COR-L47 (cell line): ENCODE measurements at places on chromosomes 11 and 22.

GRCh38 chr11:120904116-120904515 is 119.8 kb upstream of the TBCEL start:
- no peak for DNase-seq

DNA sequence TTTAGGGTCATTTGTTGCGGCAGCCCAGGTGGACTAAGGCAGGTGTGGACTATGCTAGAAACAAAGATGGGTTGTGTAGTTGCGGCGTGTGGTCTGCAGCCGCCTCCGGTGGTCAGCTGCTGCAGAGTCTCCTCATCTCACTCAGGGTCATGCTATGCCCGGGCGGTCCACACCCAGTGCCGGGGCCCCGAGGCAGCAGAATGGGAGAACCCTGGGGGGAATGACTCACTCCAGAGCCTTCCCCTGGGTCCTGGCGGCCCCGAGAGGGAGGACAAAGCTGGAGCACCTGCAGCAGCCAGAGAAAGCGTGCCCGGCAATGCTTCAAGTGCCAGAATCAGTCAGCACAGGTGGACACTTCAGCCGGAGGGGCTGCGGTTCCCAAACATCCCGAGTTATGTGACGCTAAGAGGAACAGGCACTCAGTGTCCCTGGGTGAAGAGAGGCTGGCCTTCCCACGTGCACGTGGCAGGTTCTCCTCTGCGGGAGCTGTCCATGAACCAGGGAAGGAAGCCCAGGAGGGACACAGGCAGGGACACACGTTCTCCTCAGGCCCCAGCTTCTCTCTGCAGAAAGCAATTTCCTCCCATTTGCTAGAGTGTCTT is 289.6 kb upstream of the B3GAT1 start:
- no peak for DNase-seq

- DNase-seq: no peak
Measured at GRCh38 chr22:37017356-37017755, 1.9 kb downstream of the TST start.

GRCh38 chr11:86171627-86172026 is 72.9 kb upstream of the EED start:
- DNase-seq: no peak

GRCh38 chr11:76228875-76229149 is 22.5 kb upstream of the WNT11 start:
- DNase-seq: no peak

GRCh38 chr11:112132737-112133136 is 31.2 kb downstream of the IL18 start:
- DNase-seq: no peak

- no peak for DNase-seq
Measured at GRCh38 chr11:107770551-107770951, 58.7 kb upstream of the SLN start.

DNA sequence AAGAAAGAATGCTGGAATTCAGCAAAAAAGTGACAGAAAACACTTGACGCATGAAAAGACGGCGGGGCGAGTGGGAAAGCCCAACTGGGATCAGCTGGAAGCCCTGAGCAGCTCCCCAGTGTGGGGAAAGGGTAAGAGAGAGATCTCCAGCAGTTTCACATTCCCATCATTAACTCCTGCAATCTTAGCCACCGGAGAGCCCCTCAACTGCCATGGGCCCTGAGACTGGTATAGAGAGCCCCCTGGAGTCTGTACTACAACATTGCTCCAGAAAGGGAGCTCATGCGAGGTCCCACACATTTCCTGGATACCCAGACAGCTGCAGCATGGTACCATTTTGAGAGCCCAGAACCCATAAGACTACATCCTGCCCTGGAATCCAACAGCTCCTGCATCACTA is 31.1 kb downstream of the MRGPRX4 start:
- DNase-seq: peak; percentile 5

- no peak for DNase-seq
Measured at GRCh38 chr22:20761536-20761935, 12.4 kb upstream of the SERPIND1 start.
